ENCODE measurements at places on chromosomes 1 and 21.

GRCh38 chr1:177824508-177824982 lies 145.3 kb downstream of the SEC16B start:
- no peak for DNase-seq

- DNase-seq, result no peak
Observed at GRCh38 chr1:89363638-89364536, at the start of gene GBP6. TSS of gene GBP6 (plus strand) at chr1:89364059. CDS start at chr1:89368552, 4,493 bp downstream.

DNA sequence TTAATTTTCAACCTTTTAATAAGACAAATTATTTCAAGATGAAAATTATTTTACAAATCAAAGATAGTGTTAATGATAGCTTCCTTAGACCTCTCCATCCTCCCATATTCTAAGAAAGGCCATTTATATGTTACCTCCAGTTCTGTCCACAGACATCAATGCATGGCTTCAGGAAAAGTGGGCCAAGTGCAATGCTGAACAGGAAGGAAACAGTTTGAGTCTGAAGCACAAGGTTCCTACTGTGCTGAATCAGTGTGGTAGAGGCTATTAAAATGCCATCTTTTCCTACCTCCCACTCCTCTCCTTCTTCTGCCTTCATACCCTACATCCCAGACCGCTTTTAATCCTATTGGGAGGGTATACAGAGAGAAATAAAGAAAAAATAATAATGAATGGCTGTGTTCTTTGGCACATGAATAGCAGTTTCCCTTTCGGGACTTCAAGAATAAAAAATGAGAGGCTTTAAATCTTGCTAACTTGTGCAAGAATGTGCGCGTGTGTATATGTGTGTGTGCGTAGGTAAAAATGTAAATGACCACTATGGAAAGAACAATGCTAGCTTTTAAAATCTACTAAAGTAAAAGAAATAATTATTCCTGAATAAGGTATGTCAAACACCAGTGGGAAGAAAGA lies 62.6 kb upstream of the C1orf105 start:
- DNase-seq, result no peak

GRCh38 chr1:40651138-40651857 lies 14.2 kb downstream of the RIMS3 start:
- DNase-seq, result no peak

DNA sequence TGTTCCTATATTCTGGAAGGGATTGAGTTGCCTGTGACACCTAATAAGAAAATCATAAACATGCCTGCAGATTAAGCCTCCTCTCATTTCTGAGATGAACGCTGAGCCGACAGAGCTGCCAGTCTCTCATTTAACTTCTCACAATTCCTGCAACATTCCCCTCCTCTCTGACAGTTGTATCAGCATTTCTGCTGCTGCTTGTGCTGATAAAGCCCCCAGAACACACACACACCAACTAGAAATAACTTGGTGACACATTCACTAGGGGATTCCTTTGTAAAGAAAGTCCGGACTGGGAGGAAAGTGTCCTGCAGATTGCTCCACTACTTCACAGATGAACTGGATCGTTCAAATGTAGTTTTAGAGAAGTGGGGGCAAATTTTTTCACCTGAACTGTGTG lies 437.3 kb downstream of the PLA2G4A start:
- DNase-seq, result no peak

DNA sequence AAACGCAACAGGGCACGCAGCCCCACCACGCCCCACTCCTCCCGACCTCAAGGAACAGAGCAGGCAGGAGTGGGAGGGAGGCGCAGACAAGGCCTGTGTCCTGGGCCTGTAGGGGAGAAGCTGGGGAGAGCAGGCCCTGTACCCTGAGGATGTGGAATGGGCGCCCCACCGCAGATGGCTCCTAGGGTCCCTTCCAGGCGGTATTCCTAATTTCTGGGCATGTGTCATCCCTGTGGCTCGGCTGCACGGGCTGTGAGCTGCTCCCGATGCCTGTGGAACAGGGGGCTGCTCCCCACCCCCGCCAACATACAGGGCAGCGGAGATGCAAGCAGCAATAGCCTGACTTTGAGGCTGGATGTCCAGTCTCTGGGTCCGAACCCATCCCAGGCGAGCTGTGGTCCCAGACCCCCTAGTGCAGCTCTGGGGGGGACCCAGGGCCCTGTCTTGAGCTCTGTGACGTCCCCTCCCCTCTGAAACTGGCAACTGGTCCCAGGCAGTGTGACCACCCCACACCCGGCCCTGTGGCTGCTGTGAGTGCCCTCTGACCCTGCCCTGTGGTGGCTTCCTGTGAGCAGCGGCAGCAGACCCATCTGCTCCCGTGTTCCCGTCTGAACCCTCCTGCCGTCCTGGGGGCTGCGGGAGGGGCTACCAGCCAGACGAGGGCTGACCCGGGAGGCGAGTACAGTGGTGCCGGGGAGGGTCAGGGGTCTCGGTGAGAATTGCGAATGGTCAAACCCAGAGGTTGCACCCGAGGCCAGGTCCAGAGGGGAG lies 13.9 kb upstream of the COL6A2 start:
- DNase-seq, result no peak

- no peak for DNase-seq
Observed at GRCh38 chr1:171809834-171810233, 28.4 kb downstream of the METTL13 start.

GRCh38 chr1:37998913-37999429 lies 6.3 kb downstream of the FHL3 start:
- DNase-seq, result no peak

- DNase-seq, result no peak
Observed at GRCh38 chr1:94325377-94326302, 88.3 kb upstream of the ARHGAP29 start.

DNA sequence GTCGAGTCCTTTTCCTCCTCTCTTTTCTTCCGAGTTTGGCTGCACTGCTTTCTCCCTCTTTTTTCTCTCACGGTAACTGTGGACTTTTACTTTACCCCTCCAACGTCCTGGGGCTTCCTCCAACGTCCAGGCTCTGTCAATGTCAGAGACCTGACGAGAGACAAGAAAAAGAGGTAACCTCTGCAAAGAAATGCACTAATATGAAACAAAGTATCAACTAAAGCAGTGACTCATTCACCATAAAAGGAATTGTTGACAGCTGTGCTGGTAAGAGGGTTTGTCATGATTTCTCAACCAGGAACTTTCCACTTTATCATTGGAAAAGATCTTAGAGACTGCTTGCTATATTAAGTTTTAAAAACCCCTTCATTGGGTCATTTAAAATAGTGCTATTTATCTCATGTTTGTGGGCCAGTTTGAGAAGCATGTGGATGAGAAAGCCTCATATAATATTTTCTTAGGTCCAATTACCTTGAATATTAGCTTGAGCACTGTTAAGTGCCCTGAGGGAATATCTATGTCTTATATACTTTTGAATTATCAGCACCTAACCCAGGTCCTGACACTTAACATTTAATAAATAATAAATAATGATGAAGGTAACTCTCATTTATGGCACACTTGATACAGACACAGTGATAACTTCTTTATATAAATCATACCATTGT lies at the start of gene GBP2:
TSS of gene GBP2 (minus strand) at position 202 of the 668 bp plus-strand sequence. CDS start 4,148 bp downstream, outside the sequence.
- DNase-seq, result peak; percentile 72

GRCh38 chr1:32870615-32871363 lies at the start of gene FNDC5:
TSS of gene FNDC5 (minus strand) at chr1:32870912.
- DNase-seq, result no peak

- no peak for DNase-seq
Observed at GRCh38 chr1:50978852-50979781, 9.1 kb downstream of the CDKN2C start.

All from CD4-positive, alpha-beta T cell treated with Interleukin-15 for 4 hours (primary cell).